ENCODE measurements at places on chromosomes 7 and 10.

- DNase-seq, result peak; percentile 33
Measured at GRCh38 chr10:88157981-88158465, 294.6 kb downstream of the PTEN start.

GRCh38 chr10:128051548-128051947, 74.7 kb downstream of the MKI67 start:
- no peak for DNase-seq

GRCh38 chr10:84065804-84066601, 73.3 kb upstream of the GHITM start:
- DNase-seq, result no peak

DNA sequence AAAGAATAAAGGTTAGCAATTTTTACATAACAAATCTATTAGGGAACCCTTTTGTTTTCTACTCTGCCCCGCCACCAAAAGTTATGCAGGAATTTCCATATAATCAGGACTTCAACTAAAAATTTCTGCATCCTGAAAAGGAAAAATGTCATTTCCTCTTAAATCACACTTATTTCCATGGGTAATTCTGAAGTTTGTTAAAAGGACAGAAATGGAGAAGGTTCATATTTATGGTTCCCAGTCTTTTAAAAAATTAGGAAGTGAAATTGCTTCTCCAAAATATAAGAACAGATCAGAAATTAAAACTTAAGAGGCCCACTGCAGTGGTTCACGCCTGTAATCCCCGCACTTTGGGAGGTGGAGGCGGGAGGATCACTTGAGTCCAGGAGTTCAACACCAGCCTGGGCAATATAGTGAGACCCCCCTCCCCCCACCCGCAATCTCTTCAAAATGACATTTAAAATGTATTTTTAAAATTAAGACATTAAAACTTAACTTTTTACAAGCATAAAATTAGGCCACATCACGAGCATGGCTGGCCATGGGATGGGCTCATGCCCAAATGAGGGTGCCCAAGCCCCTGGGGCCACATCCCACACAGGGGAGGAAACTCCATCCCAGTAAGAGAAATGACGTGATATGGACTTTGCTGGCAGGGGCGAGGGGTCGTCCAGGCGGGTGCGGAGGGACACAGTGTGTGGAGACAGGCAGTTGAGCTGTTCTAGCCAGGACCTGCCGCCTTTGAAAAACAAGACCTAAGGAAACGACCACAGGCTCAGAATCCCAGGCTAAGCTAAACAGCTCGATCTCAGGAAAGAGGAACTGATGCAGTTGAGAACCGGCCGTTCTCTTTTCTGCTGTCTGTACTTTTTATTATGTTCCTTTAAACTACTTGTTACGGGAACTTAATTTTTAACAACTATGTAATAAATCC, 51.3 kb upstream of the NFE2L3 start:
- DNase-seq, result no peak

GRCh38 chr7:154484406-154484805, 432.2 kb downstream of the DPP6 start:
- no peak for DNase-seq

- no peak for DNase-seq
Measured at GRCh38 chr7:51033727-51034520, 251.2 kb upstream of the GRB10 start.

DNA sequence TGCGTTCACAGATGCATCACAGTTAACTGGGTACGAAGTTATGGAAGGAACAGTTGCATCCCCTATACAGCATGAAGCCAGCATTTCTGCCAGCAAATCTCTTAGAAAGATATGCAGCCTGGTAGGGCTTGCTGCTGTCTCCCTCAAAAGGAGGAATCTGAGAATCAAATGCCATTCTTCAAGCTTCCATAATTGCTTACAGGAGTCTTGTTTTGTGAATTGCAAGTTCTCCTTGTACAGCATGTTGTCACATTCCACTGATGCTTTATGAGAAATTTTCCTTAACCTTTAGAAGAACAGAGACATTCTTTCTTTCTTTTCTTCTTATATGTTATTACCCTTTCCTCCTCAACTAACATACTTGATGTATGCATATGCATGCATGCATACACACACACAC, 134.6 kb downstream of the CHRM2 start:
- no peak for DNase-seq

DNA sequence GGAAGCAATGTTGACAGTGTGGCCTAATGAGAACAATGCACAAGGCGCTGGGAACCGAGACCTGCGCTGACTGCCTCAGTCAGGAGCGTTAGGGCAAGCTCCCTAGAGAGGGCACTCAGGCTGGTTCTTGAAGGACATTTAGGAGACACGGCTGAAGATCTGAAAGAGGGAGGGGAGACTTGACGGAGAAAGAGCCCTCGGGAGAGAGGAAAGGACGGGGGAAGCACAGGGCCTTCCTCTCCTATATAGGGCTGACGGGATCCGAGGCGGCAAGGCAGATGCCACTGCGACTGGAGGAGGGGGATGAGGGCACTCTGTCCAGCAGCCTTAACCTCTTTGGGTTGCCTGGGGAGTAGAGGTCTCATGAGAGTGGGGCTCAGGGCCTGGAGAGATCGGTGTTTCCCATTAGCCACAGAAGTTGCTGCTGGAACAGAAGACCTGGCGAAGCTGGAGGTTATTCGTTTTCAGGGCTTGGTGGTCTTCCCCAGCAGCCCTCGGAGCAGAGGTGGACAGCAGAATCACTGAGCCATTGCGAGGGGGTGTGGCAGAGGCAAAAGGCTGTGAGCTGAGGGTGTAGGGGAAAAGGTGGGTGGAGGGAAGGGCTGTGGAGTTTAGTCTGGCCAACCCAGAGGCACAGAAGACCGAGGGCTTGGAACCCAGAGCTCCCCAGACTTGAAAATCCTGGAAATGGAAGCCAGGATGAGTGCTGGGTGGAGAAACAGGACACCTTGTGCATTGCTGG, 36.0 kb downstream of the CLEC2L start:
- no peak for DNase-seq
